ENCODE measurements at places on chromosomes 1 and 21. TPM values are rescaled to one million over a fixed set of nuclear protein-coding genes. Genes with fewer than 3 reads are reported as not detected.

Gene ATP6V1G3
- not detected for total RNA-seq

Gene FMO4
- 0.67 TPM for total RNA-seq

Gene LRRC53
- total RNA-seq = not detected

Gene CD84
- not detected for total RNA-seq

Gene RCAN3
- total RNA-seq = 14.8 TPM

Gene OPN3
- total RNA-seq = 62.1 TPM

Gene TMPRSS2
- total RNA-seq = 0.09 TPM

Gene PLA2G4A
- 9.0 TPM for total RNA-seq

Gene NEGR1
- total RNA-seq = not detected

Gene DNASE2B
- not detected for total RNA-seq

Gene METTL18
- total RNA-seq = 4.6 TPM

Gene FCER1G
- 0.28 TPM for total RNA-seq

Gene CELSR2
- 3.7 TPM for total RNA-seq

Gene FCER1A
- not detected for total RNA-seq

Gene KTI12
- 18.1 TPM for total RNA-seq

Gene FCRLB
- total RNA-seq = 1.6 TPM

Gene TMEM52
- total RNA-seq = 1.4 TPM

Gene S100A10
- 2,473 TPM for total RNA-seq

Gene PRRX1
- not detected for total RNA-seq

Gene DMBX1
- total RNA-seq = 0.61 TPM

Gene CNR2
- total RNA-seq = not detected

Gene SPRR2E
- not detected for total RNA-seq

Gene FAM110D
- total RNA-seq = 0.06 TPM

Gene DNM3
- 0.40 TPM for total RNA-seq

Gene LGR6
- 0.77 TPM for total RNA-seq

Gene OPRD1
- total RNA-seq = not detected

Gene IL20
- not detected for total RNA-seq

Gene LCE3E
- total RNA-seq = not detected

Gene CD1D
- 0.08 TPM for total RNA-seq

Gene KRTAP7-1
- not detected for total RNA-seq

Gene DPH2
- total RNA-seq = 35.4 TPM

Gene KMO
- total RNA-seq = 0.53 TPM

Gene SLC35F3
- total RNA-seq = 5.3 TPM

Gene HAPLN2
- total RNA-seq = 0.25 TPM

Gene TTC34
- 0.05 TPM for total RNA-seq

Gene AHCYL1
- 52.3 TPM for total RNA-seq

Gene HTR6
- 0.18 TPM for total RNA-seq

Gene OR2C3
- total RNA-seq = not detected

Gene SPRR2D
- not detected for total RNA-seq

Gene CRYAA
- not detected for total RNA-seq

Gene ABCG1
- 2.9 TPM for total RNA-seq

Gene ASTN1
- total RNA-seq = not detected

Data from A549 treated with Hydrocortisone at 1 μM for 4 hours (cell line).